CD4-positive, alpha-beta T cell treated with Interleukin-17A for 4 hours (primary cell): ENCODE measurements at places on chromosomes 7 and 10.

DNA sequence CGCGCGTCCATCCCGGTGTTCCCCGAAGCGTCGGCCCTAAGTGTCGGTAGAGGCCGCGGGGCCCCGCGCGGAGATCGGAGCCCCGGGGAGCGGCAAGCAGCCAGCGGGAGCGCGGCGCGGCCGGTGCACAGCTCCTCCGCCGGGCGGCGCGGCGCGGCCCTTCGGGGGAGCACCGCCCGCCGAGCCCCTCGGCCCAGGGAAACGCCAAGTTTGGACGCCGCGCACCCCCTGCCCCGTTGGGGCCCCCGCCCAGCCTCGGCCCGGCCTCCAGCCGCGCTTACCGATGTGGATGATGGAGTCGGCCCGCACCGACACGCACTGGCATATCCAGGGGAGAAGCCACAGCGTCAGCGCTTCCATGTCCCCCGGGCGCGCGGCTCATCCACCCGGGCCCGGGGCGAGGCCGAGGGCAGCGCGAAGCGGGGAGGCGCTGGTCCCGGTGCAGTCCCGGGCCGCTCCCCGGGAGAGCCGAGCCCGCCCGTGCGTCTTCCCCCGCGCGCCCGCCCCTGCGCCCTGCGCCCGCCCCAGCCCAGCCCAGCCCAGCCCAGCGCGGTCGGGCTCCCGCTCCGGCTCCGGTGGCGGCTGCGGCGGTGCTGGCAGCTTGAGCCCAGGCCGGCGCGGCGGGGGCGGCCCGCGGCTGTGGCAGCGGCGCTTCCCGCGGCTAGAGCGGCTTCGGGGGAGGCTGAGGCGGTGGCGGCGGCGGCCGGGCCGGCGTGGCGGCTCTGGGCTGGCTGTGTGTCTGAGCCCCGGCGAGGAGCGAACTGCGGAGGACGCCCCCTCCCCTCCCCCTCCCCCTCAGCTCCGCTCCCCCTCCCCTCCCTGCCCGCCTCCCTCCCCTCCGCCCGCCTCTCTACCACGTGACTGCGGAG is at the start of gene GRID1:
Gene GRID1, minus strand, starts transcription at position 763 of the 869 bp plus-strand sequence.
- DNase-seq = peak; percentile 29

GRCh38 chr7:110539216-110539615 is 551.7 kb upstream of the LRRN3 start:
- DNase-seq = no peak

GRCh38 chr7:141184532-141185190 is 110.8 kb downstream of the TMEM178B start:
- no peak for DNase-seq

DNA sequence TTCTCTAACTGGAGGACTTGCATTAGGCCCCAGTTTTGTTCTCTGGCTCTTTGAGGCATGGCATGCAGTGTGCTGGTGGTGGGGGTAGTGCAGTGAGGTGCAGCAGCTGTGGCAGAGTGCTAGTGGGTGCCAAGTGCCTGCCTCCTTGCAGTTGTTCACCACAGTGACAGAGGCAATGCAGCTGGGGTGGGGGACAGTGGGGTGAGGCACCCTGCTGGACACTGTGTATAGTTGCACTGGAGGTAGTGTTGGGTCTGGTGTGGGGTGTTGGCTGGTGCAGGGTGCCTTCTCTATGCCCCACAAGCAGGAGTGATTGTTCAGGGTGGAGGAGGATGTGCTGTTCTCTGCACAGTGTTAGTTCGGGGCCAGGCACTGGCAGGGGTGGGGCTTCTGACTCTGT is 21.7 kb upstream of the KEL start:
- DNase-seq = no peak

GRCh38 chr10:13969118-13969791 is 361.5 kb downstream of the FRMD4A start:
- no peak for DNase-seq

GRCh38 chr10:13852872-13853271 is 266.1 kb downstream of the PRPF18 start:
- DNase-seq = no peak

DNA sequence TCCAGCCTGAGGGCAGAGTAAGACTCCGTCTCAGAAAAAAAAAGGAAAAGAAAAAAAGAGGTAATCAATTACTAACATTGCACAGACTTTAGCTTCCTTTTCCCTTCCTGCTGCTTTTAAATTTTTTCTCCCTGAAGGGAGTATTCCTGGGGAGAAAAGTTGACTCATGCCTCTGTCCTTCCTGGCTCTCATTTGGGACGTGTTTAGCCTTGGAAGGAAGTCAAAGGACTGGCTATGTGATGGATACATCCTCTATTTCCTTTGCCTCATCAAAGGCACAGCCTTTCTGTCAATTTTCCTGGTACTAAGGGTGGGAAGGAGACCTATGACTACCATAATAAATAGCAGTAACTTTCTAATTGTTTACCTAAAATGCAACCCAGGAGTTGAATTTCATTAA is 77.6 kb downstream of the ITGA8 start:
- DNase-seq = no peak

DNA sequence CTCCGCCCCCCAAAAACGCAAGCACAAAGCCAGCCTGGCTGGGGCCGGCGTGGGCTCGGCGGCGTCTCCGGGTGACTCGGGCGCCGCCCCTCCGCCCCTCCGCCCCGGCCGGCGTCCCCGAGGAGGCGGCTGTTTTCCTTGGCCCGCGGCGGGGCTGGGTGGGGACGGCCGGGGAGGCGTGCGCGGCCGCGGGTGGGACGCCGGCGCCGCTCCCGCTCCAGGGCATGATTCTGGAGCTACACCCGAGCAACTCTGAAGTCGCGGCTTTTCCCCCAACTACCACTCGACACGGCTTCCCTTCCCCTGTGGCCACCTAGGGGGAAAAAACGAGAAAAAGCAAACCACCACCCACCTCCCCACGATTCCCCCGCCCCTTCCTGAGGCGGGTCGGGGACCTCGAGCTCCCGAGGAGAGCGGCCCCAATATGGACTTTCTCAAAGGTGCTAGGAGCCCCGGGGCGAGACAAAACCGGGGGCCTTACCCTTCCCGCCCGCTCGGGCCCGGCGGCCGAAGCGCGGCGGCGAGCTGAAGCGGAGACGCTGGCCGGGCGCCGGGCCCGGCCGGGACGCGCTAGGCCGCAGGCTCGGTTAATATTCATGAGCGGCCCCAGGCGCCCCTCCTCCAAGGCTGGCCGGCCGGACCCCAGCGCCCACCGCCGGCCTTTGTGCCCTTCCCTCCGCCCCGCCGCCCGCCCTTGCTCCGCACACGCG is 856 bp downstream of the ARHGAP21 start:
- DNase-seq = peak; percentile 66

DNA sequence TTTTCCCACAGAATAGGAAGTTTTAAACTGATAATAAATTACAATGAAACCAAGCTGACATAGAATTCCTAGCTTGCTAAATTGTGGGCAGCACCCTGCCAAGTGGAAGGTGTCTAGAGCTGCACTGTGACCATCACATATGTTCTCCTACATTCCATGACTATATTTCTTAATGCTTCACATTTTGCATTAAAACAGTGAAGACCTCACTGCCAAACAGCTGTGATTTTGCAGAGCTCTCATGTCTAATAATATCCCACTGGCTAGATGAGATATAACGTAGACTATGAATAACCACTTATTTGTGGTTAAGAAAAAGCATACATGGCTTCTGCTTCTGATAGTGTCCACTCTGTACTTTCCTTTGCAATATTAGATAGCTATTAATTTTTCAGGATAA is 228.3 kb upstream of the TEX47 start:
- DNase-seq = no peak

DNA sequence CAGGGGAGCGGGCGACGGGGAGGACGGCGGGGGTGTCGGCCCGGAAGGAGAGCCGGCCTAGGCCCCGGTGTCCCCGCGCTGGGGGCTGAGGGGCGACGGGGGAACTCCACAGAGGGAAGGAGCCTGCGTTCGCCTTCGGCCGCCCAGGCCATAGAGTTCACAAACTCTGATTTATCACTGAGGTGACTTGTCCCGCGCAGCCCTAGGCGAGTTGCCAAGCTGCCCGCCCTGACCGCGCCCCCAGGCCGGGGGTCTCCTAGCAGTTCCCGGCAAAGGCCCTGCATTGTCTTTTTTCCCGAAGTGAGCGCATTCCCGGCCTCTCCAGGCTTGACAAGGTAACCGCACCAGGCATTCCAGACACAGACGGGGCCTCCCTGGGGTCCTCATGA is 2.9 kb upstream of the NKX6-2 start:
- DNase-seq = no peak

DNA sequence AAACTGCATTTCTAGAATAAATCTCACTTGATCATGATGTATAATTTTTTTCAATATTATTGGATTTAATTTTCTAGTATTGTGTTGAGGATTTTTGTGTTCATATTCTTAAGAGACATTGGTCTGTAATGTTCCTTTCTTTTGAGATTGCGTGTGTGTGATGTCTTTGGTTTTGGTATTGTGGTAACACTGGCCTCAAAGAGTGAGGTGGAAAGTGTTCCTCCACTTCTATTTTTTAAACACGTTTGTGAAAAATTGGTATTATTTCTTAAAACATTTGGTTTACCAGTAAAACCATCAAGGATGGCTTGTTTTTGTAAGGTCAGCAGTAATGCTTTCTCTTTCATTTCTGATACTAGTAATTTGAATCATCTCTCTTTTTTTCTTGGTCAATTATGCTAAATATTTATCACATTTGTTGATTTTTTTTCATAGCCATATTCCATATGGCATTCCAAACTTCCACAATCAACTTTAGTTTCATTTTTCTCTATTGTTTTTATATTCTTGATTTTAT is 290.2 kb upstream of the CDC14C start:
- DNase-seq = no peak
